ENCODE measurements at places on chromosomes 5 and 9.

GRCh38 chr5:154794525-154795234 is 39.5 kb downstream of the LARP1 start:
- no peak for DNase-seq

GRCh38 chr9:69276775-69277174 is 48.2 kb upstream of the ENTREP1 start:
- DNase-seq = no peak

DNA sequence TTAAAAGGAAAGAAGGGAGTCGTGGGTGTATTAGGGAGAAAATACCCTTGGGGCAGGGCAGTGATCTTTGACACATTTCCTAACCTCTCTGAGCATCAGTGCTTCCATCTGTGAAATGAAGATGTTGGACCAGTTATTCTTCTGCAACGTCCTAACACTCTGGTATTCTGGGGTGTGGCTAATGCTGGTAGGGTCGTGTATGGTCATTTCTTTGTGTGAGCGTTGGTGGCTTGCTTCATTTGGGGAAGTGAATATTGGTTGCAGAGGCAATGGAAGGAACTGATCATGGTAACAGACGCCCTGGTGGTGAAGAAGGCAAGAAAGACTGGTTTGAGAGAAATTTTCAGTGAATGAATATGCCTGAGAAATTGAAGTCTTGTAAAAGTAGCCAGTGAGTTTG is 67.9 kb upstream of the TTC23L start:
- peak; percentile 96 for DNase-seq

- no peak for DNase-seq
These were observed 133.8 kb downstream of the DENND1A start for GRCh38 chr9:123796094-123796493.

Measured in MV-4-11 (cell line).